ENCODE measurements at places on chromosomes 3 and 15.

- DNase-seq: no peak
Observed at GRCh38 chr3:125152951-125153350, 59.6 kb downstream of the SLC12A8 start.

GRCh38 chr3:5791558-5791957, 604.1 kb downstream of the EDEM1 start:
- DNase-seq: no peak

GRCh38 chr3:71421820-71422566, 161.5 kb downstream of the FOXP1 start:
- no peak for DNase-seq

GRCh38 chr3:65880350-65880749, 158.4 kb downstream of the MAGI1 start:
- DNase-seq: no peak
